NCI-H226 (cell line): ENCODE measurements at places on chromosomes 1 and 21.

DNA sequence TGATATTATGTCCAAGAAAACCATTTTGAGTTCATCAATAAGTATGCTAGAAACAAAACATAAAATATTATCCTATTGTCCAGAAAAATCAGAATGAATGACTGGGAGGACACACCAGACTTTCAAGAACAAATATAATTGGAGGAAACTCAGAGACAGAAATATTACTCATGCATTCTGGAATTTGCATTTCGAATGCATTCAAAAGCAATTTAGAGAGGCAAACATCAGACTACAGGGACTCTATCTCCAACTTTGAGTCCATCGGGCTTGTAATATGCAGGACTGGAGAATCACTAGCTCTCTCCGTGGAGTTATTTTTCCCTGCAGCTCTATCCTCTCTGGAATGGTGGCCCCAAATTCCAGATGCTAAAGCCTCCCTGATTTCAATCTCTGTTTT, 161.8 kb downstream of the CDC42BPA start:
- DNase-seq = no peak

GRCh38 chr1:223350361-223350908, 13.5 kb downstream of the SUSD4 start:
- DNase-seq = no peak

- DNase-seq = peak; percentile 15
These were observed 36.0 kb upstream of the DISC1 start for GRCh38 chr1:231590453-231591198.

DNA sequence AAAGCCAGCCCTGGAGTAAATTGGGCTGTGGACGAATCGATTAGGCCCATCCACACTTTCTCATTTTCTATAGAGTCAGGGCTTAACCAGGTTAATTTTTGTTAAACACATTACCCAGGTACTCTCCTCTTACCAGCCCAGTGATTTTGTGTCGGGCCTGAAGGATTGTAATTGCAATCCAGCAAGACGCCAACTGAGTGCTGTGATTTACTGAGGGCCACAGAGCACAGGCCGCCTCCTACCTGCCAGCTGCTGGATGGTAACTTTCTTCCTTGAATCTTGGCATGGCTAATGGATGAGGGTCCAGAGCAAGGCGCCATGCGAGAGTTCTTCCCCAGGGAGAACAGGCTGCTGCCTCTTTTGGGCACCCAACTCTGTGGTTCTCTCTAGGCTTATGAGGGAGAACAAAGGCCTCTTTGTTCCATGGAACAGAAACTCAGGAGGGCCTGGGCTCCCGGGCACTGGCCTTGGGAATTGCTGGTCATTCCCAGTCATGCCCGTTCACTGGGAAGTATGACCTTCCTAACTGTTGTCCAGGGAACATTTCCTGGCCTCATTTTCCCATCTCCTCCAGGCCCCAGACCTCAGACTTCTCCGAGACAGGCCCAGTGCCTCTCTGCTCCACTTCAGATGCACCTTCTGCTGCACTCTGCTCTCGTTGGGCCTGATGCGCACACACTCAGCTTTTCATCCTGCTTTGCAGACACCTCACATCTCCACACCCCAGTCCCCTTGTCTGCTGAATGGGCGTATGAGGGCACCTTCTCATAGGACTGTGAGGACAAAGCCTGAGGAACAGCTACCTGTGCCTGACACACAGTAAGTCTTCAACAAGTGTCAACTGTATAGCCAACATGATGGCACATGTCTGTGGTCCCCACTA, 57.3 kb downstream of the SYF2 start:
- DNase-seq = no peak

GRCh38 chr1:227437495-227438008, 119.3 kb upstream of the CDC42BPA start:
- no peak for DNase-seq

GRCh38 chr1:75426688-75427087, 184.2 kb downstream of the SLC44A5 start:
- no peak for DNase-seq
